ENCODE measurements at places on chromosomes 13 and 19.

DNA sequence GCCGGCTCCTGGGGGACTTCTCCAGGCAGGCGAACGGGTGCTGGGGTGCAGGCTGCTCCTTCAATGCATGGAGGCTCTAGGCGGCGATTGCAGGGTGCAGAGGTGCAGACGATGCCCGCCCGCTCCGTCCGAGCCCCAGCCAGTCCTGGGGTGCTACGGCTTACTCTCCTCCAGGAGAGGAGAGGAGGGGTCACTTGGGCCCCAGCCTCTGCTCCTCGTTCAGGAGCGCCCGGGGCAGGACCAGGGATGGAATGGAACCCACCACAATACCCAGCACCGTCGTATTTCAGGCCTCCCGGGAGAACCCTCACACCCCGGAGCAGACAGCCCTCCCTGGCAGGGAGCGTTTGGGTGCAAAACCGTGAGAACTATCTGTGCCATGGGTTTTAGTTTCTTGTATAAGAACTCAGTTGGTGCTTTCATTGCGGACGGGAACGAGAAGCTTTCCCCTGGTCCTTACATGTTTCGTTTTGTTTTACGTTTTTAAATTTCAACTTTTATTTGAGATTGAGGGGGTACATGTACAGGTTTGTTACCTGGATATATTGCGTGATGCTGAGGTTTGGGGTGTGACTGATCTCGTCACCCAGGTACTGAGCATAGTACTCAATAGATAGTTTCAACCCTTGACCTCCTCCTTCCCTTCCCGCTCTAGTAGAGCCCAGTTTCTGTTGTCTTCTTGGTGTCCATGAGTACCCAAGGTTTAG is 46.8 kb downstream of the ARHGEF18 start:
- no peak for DNase-seq

GRCh38 chr19:3324405-3324856 is 42.0 kb upstream of the NFIC start:
- peak; percentile 79 for DNase-seq

- DNase-seq = no peak
Measured at GRCh38 chr13:94454334-94454733, 25.1 kb downstream of the DCT start.

- DNase-seq = no peak
Measured at GRCh38 chr13:99501848-99502301, 603 bp downstream of the TM9SF2 start.

DNA sequence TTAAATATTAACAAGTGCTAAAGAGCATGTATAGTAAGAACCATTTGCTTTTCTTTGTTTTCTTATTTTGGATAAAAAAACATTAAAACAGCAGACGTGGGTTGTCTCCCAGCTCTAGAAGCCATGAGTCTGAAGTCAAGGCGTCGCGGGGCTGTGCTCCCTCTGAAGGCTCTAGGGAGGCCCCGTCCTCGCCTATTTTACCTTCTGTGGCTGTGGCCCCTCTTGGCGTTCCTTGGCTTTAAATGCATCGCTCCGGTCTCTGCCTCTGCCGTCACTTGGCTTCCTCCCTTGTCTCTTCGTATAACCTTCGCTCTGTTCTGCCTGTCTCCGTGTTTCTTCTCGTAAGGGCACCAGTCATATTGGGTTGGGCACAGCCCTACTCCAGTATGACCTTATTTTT is 75.3 kb downstream of the ING1 start:
- no peak for DNase-seq

DNA sequence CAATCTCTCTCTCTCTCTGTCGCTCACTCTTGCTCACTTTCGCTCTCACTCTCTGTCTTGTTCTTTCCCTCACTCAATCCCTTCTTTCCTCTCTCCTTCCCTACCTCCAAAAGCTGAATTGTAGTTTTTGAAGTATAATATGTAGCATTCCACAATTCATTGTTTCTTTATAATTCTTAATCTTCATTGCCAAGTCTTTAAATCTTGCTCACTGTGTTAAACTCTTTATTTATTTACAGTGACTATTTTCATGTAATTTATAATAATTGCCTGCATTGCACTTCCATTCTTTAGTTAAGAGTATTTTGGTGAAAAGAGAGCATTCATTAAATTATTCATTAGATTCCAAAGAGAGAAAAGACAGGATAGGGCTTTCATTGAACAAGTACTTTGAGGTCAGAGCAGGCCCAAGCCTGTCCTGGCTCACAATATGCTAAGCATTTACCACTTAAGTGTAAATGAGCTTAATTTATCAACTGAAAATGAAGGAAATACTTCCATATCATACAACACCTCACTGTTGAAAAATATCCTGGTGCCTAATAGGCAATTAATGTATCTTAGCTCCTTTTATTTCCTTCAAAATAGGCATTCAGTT is 257.4 kb upstream of the SLITRK1 start:
- DNase-seq = no peak

DNA sequence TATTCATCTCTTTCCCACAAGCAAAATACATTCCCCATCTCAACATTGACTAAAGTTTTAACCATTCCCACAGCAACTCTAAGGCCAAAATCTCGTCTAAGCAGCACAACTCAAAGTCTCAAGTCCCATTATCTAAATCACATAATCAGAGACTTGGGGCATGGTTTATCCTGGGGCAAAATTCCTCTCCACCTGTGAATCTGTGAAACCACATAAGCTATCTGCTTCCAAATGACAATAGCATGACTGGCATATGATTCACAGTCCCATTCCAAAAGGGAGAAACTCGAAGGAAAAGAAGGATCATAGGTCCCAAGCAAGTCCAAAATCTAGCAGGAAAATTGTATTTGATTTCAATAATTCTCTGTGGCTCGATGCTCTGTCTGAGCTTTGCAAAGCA is 73.0 kb downstream of the ANKRD10 start:
- DNase-seq = no peak

DNA sequence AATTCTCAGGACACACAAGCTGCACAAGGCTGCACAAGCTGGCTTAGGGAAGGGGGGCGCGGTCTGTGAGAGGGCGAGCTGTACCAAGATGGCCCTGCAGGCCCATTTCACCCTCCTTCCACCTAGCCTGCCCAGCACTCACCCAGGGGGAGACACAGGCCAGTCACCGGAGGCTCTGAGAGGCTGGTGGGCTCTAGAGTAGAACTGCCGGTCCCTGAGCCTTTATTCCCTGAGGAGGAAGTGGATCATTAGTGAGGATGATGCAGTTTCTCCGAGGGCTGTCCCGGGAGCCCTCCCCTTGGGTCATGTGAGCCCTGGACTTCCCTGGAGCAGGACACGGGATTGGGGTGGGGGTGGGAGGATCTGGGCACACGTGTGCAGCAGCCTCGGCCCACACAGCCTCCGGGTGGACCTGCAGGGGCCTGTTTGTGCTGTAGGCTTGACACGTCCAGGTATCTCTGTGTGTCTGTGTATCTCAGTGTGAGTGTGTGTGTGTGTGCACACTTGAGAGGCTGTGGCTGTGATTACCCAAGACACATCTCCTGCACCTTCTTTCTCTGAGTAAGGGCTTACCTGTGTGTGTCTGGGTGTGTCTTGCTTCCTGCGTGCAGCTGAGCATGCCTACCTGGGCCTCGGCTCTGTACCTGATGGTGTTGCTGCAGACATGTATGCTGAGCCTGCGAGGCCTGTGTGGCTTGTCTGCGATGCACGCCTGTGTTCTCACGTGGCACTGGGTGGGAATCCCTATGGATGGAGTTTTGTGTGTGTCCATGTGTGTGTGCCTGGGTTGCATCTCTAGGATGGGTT is at the start of gene ACP5:
Gene ACP5 (minus strand): TSS at position 195 of the 807 bp plus-strand sequence. CDS start 328 bp downstream, outside the sequence.
- no peak for DNase-seq

DNA sequence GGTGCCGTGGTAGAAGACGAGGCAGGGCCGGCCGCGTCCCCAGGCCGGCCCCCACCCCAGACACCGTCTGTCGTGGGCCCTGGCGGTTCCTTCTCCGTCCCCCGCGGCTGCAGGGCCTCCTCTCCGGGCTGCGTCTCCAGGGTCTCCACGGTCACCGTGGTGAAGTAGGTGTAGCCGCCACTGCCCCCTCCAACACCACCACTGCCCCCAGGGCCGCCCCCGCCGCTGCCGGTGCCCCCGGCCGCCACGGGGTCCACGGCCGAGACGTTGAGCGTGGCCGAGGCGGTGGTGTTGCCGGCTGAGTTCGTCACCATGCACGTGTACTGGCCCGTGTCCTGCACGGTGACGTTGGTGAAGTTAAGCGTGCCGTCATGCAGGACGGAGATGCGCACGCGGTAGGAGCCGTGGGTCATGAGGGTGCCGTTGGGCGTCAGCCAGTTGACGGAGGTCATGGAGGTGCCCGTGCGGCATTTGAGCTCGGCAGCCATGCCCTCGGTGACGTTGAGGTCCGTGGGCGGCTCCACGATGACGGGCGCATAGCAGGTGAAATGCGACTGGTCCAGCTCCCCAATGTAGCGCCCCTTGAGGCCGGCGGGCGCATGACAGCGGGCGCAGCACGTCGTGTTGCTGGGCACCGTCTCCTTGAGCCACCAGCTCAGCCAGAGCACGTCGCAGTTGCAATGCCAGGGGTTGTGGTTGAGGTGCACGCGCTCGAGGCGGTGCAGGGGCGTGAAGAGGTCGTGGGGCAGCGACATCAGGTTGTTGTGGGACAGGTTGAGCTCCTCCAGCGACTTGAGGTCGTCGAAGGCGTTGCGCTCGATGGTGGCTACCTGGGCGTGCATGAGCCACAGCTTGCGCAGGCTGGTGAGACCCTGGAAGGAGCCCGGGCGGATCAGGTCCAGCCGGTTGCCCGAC is 4.6 kb upstream of the ASPDH start:
- no peak for DNase-seq

DNA sequence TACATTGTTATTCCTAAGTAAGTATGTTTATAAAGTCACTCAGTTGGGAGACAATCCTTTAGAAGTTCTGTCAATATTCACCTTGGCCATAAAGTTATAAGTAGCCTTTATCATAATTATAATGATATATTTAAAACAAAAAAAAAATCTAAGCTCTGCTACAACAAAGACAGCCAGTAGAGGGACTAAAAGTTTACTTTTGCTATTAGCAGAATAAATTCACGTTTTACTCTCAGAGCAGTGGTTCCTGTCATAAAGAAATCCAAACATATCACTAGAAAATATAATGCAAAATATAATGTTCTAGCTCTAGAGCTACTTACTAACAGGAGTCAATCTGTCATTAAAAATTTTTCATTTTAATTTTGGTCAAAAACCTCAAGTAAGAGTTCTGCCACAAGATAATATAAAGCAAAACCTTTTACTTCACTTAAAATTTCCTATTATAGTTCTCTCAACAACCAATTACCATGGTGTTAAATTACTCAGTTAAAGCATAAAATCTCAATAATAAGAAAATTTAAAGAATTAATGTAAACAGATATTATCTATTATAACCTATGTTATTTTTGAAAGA is 17.7 kb downstream of the INTS6 start:
- no peak for DNase-seq

DNA sequence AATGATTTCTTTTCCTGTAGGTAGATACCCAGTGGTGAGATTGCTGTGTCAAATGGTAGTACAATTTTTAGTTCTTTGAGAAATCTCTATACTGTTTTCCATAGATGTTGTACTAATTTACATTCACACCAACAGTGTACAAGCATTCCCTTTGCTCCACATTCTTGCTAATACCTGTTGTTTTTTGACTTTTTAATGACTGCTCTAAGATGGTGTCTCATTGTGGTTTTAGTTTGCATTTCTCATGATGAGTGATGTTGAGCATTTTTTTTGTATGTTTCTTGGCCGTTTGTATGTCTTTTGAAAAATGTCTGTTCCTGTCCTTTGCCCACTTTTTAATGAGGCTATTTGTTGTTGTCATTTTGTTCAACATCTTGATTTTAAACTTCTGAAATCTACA is 103.3 kb downstream of the DGKH start:
- DNase-seq = no peak

DNA sequence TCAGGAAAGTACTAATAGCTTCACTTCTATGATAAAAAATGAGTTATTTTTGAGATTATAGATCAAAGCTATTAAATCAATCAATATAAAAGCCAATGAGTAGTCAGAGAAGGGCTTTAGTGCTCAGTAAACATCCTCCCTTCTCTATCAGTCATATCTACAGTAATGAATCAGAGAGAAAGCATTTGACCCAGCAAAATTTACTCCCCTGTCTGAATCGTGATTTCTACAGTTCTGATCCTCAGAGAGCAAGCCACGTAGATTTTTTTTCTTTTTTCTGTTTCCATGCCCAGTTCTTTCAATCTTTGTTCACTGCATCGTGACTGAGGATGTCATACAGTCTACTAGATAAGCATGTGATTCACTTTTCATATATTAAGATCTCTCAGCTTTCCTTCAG is 16.2 kb upstream of the MBNL2 start:
- no peak for DNase-seq

DNA sequence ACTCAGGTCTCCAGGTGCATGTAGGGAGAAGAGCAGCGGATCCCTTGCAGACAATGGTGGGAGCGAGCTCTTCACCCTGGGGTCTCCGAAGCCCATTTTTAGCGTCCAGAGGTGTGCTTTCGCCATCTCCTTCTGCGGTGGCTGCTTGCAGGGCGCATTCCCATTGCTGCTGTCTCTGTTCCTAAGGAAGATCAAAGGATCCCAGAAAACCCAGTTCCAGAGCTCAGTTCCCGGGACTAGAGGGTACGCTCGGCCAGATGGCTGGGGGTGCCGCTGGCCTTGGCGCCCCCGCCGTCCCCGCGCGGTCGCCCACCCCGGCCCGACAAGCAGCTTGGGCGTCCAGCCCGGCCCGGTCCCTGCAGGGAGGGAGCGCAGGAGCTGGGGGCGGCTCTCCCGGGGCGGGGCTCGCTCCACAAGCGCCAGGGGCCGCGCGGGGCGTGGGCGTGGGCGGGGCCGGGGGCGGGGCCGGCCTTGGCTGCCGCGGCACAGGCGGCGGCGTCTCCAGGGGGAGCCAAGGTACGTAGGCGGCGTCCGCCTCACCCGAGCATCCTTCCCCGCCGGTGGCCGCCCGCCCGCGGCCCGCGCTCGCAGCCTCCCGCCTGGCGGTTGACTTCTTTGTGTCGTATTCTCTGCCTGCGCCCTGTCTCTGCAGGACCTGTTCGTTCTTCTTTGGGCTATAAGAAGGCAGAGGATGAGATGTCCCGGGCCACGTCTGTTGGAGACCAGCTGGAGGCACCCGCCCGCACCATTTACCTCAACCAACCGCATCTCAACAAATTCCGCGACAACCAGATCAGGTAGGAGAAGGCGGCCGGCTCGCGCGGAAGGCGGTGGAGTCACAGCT is 96.8 kb downstream of the ATP8A2 start:
- DNase-seq = peak; percentile 7

- no peak for DNase-seq
Measured at GRCh38 chr13:51361106-51361505, 21.6 kb downstream of the SERPINE3 start.
